ENCODE measurements at places on chromosomes 1 and 21. TPM values are rescaled to one million over a fixed set of nuclear protein-coding genes. Genes with fewer than 3 reads are reported as not detected.

The PPFIA4 gene
- 1.4 TPM for total RNA-seq

The FAM229A gene
- 30.7 TPM for total RNA-seq

The FGR gene
- total RNA-seq, result 2.3 TPM

DNA sequence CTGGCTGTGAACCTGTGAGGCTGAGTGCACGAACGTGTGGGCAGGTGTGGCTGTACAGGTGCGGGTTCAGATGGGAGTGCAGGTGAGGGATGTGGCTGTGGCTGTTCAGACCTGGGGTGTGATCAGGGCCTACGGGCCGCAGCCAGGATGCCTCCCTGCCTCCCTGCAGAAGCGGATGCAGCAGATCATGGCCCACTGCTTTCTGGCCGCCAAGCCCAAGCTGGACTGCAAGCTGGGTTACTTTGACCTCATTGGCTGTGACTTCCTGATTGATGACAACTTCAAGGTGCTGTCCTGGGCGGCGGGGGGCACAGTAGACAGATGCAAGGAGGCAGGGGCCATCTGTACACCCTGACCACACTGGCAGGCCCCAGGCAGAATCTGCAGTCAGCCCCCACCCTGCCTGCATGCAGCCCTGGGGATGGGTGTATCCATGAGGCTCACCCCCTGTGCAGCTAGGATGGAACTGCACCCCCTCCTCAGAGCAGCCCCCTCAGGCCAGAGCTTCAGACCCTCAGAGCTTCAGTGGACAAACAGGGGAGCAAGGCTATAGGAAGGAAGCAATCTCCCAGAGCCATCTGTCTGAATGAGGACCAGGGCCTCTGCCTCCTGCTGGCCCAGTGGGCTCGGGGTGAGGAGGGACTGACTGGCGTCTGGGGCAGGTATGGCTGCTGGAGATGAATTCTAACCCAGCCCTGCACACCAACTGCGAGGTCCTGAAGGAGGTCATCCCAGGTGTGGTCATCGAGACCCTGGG, 9.8 kb downstream of the TNFRSF18 start:
- peaks cover 2% of the 10 kb centered on the region for H3K36me3 ChIP-seq
- H3K27me3 ChIP-seq, result no peaks in the 10 kb centered on the region
- H3K4me3 ChIP-seq, result no peak overlapping the region

- H3K4me3 ChIP-seq, result no peak overlapping the region
- H3K27ac ChIP-seq, result peak overlapping the region; percentile 46
- DNase-seq, result no peak
- H3K4me1 ChIP-seq, result peaks cover 2% of the 10 kb centered on the region
- no peaks in the 10 kb centered on the region for H3K36me3 ChIP-seq
- H3K27me3 ChIP-seq, result no peaks in the 10 kb centered on the region
Measured at GRCh38 chr1:28773105-28773504, 36.4 kb downstream of the YTHDF2 start.

GRCh38 chr1:33841494-33841893, 22.4 kb upstream of the HMGB4 start:
- DNase-seq, result no peak
- H3K27me3 ChIP-seq, result peaks cover 9% of the 10 kb centered on the region
- no peak overlapping the region for H3K4me3 ChIP-seq

- no peaks in the 10 kb centered on the region for H3K4me1 ChIP-seq
Measured at GRCh38 chr1:41333146-41333784, 28.0 kb upstream of the FOXO6 start.

DNA sequence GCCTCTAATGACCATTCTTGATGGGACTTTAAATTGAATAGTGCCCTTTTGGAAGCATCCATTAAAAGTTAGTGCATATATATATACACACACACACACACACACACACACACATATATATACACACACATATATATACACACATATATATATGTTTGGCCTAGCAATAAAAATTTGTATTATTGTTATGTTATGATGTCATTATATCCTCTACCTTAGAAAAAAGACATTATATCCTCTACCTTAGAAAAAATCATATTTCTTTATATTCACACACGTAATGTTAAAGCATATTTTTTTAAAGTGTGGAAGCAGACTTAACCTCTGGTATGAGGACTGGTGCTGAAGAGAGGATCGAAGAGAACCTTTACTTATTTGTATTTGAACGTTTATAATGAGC, 43.3 kb downstream of the EBNA1BP2 start:
- H3K27me3 ChIP-seq, result peaks cover 40% of the 10 kb centered on the region
- no peaks in the 10 kb centered on the region for H3K4me1 ChIP-seq
- H3K4me3 ChIP-seq, result no peak overlapping the region
- no peak for DNase-seq
- H3K27ac ChIP-seq, result no peak overlapping the region

GRCh38 chr1:181485287-181486097, 2.2 kb downstream of the CACNA1E start:
- H3K4me1 ChIP-seq, result peaks cover 18% of the 10 kb centered on the region
- no peak overlapping the region for H3K27ac ChIP-seq
- peaks cover 70% of the 10 kb centered on the region for H3K27me3 ChIP-seq
- DNase-seq, result no peak
- H3K4me3 ChIP-seq, result no peak overlapping the region
- no peaks in the 10 kb centered on the region for H3K36me3 ChIP-seq

GRCh38 chr1:93878501-93878888, 511 bp downstream of the DNTTIP2 start:
- H3K27me3 ChIP-seq, result no peaks in the 10 kb centered on the region
- peak; percentile 48 for DNase-seq
- peak overlapping the region; percentile 99 for H3K27ac ChIP-seq

- H3K36me3 ChIP-seq, result no peaks in the 10 kb centered on the region
- no peaks in the 10 kb centered on the region for H3K4me1 ChIP-seq
- DNase-seq, result no peak
- H3K4me3 ChIP-seq, result no peak overlapping the region
- peaks cover 23% of the 10 kb centered on the region for H3K27me3 ChIP-seq
Measured at GRCh38 chr1:157183870-157184269, 45.7 kb upstream of the ETV3 start.

- H3K36me3 ChIP-seq, result no peaks in the 10 kb centered on the region
- H3K27me3 ChIP-seq, result peaks cover 1% of the 10 kb centered on the region
- H3K4me3 ChIP-seq, result no peak overlapping the region
- H3K4me1 ChIP-seq, result no peaks in the 10 kb centered on the region
- H3K27ac ChIP-seq, result no peak overlapping the region
Measured at GRCh38 chr1:180510882-180511281, 8.5 kb upstream of the ACBD6 start.

GRCh38 chr1:147634645-147635044, 35.7 kb downstream of the ACP6 start:
- DNase-seq, result no peak
- peaks cover 2% of the 10 kb centered on the region for H3K4me1 ChIP-seq
- no peak overlapping the region for H3K27ac ChIP-seq

- DNase-seq, result no peak
- H3K27me3 ChIP-seq, result no peaks in the 10 kb centered on the region
- peaks cover 9% of the 10 kb centered on the region for H3K36me3 ChIP-seq
- peaks cover 7% of the 10 kb centered on the region for H3K4me1 ChIP-seq
- H3K27ac ChIP-seq, result no peak overlapping the region
Measured at GRCh38 chr1:23759277-23759676, 16.0 kb downstream of the ELOA start.

DNA sequence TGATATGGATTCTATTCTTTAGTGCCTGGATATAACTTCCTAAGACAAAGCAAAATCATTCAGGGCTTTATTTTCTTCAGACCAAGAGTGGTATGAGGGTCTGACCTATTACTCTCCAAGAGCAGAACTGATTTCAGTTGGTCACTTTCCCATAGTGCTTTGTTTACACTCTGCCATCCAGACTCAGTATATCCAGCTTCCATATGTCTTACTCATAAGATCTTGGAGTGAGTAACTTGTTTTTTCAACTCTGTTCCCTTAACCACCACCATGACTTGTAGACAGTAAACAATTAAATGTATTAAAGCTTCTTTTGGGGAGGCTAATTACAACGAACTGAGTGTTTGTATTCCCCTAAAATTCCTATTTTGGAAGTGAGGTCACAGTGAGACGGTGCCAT, 83.4 kb downstream of the USP24 start:
- no peak overlapping the region for H3K27ac ChIP-seq
- H3K27me3 ChIP-seq, result no peaks in the 10 kb centered on the region
- peaks cover 75% of the 10 kb centered on the region for H3K36me3 ChIP-seq
- no peak overlapping the region for H3K4me3 ChIP-seq

DNA sequence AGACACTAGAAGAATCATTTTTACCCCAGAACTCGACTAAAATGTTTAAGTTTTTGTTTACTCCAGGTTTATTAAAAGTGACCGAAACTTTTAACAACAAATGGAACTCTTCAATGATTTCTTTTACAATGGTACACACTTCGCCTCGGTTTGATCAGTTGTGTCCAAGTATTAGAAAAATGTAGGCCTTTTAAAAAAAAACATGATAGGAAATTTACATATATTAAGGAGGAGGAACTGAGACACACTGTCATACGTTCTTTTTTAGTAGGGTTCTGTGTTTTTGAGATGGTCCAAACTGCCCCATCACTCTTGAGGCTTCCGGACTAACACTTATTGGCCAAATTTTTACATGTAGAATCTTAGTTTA, 1.3 kb downstream of the PRDM2 start:
- DNase-seq, result no peak
- peaks cover 9% of the 10 kb centered on the region for H3K36me3 ChIP-seq
- no peaks in the 10 kb centered on the region for H3K27me3 ChIP-seq
- peaks cover 33% of the 10 kb centered on the region for H3K4me1 ChIP-seq

GRCh38 chr1:30196872-30197638, 526.3 kb downstream of the MATN1 start:
- no peaks in the 10 kb centered on the region for H3K4me1 ChIP-seq
- H3K36me3 ChIP-seq, result no peaks in the 10 kb centered on the region
- H3K4me3 ChIP-seq, result no peak overlapping the region

Data from naive thymus-derived CD8-positive, alpha-beta T cell (primary cell).